ENCODE measurements at places on chromosomes 4 and X. TPM values are rescaled to one million over a fixed set of nuclear protein-coding genes. Genes with fewer than 3 reads are reported as not detected.

TCEANC gene
- 2.9 TPM for total RNA-seq

GPR173 gene
- 3.1 TPM for total RNA-seq

SLC9B1 gene
- 0.73 TPM for total RNA-seq

POU3F4 gene
- not detected for total RNA-seq

GJB1 gene
- not detected for total RNA-seq

DGKK gene
- not detected for total RNA-seq

AFF2 gene
- total RNA-seq, result 0.37 TPM
